ENCODE measurements at places on chromosomes 5 and 9.
A peak's percentile ranks its signal among the peaks of the same experiment; 100 is the strongest.

GRCh38 chr9:119941091-119941490, 571.9 kb upstream of the BRINP1 start:
- DNase-seq, result peak; percentile 63

GRCh38 chr9:68738358-68738757, 33.3 kb downstream of the PIP5K1B start:
- no peak for DNase-seq

DNA sequence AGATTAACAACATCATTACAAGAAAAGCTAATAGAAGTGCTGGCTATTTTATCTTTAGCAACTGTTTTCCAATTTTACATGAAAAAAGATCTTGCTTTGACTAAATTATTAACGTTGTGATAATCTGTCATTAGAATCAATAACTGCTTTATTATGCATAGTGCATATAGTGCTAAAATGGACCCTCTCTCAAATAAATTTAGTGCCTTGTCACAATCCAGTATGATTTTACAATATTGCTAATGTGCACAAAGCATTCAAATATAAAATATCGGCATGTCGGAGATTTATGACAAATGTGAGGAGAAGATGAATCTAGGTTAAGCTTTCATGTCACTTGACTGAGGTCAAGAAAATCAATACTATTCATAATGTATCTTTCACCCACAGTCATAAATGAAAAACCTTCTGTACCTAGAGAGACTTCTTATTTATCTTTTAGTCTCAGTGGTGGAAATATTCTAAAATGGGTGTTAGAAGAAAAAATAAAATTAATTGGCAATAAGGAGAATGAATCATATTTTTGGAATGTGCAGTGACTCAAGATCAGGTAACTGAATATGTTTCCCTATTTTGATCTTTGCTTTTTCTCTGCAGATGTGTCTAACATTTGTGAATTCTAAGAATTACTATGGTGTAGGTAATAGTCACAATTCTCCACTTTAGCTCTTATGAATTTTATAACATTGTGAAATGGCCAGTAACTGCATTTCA, 672.9 kb upstream of the GRAMD2B start:
- DNase-seq, result no peak

- DNase-seq, result no peak
Observed at GRCh38 chr5:33633699-33634098, 192.9 kb downstream of the TARS1 start.

DNA sequence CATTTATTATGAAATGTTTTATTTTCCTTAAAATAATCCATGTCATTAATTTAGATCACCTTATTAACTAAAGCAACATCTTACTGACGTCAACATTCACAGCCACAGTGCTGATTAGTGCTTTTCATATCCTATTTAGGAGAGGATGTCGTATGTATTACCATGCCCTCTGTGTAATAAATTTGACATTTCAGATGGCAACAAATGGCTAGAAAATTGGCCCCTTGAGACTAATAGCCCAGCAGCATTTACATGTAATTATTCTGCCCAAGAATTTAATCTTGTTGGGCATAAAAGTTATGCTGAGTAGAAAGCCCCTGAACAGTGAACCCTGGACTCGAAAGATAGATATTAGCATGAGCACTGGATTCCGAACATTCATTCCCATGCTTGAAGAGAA, 391.2 kb downstream of the PRELID2 start:
- no peak for DNase-seq

- no peak for DNase-seq
Observed at GRCh38 chr5:140603734-140604133, 29.2 kb downstream of the CD14 start.

DNA sequence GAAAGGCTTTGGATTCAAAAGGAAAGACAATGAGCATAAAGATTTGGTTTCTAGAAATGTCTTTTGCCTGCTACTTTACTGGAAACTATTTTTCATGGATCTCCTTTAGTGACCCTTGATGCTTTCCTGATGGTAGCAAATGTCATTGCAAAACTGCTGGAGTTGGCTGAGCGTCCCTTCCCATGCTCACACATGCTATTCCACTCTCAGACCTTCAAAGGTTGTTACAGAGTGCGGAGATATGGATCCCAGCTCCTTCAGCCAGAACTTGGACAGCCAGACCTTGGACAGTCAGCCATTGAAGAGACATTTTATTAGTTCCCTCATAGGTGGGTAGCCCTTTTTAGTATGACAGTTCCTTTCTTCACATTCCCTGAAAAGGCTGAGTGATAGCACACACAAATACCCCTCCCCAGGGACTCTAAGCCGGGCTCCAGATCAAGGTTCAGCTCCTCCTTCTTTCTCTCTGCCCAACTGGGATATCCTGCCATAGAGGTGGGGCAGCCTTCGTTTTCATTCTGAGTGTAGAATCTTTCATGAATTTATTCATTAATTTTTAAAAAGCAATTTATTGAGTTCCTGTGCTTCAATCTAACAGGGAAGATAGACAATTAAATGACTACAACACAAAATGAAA, 153.3 kb upstream of the SLC44A1 start:
- no peak for DNase-seq

- no peak for DNase-seq
Observed at GRCh38 chr5:40089269-40089668, 590.4 kb upstream of the PTGER4 start.

DNA sequence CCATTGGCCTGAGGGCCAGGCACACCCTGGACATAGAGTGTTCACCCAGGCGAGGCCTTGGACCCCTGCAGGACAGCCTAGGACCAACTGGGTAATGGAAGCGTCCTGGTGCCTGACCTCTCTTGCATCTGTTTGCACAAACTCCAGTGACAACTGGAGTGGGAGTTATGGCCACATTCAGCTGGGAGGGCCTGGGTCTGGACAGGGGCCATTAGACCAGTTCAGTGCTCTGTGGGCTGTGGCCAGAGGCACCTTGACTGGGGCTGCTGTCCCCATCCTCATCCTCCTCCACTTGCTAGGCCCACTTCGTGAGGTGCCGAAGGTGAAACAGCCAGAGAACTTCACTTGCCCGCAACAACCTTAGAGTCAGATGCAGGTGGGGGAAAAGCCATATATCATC, 372.7 kb upstream of the IRX1 start:
- no peak for DNase-seq

All from AG10803 (cell line).